ENCODE measurements at places on chromosomes 4 and X. TPM values are rescaled to one million over a fixed set of nuclear protein-coding genes. Genes with fewer than 3 reads are reported as not detected.

The TSPYL2 gene
- total RNA-seq, result 22.5 TPM

The POU3F4 gene
- total RNA-seq, result 2.0 TPM

The VCX3B gene
- total RNA-seq, result not detected

The CSAG2 gene
- not detected for total RNA-seq

The GAB3 gene
- total RNA-seq, result 5.3 TPM

The SLC9B1 gene
- 5.0 TPM for total RNA-seq

The TXK gene
- 4.0 TPM for total RNA-seq

The MTTP gene
- 3.4 TPM for total RNA-seq

The GPR82 gene
- 0.58 TPM for total RNA-seq

The NUDT11 gene
- total RNA-seq, result 7.1 TPM

The ELMOD2 gene
- 24.8 TPM for total RNA-seq

All from metanephros (tissue), 2 donors.